Fibroblast of lung (primary cell): ENCODE measurements at places on chromosomes 11 and 22. TPM values are rescaled to one million over a fixed set of nuclear protein-coding genes. Genes with fewer than 3 reads are reported as not detected.

Gene SCO2
- total RNA-seq, result 3.1 and 3.6 TPM in 2 replicates

Gene VPREB1
- not detected in 2 replicates for total RNA-seq

Gene MRGPRX4
- total RNA-seq, result not detected in 2 replicates

Gene PARVG
- not detected in 2 replicates for total RNA-seq

Gene TIMP3
- total RNA-seq, result 145 and 242 TPM in 2 replicates

Gene PHF21A
- 13.6 and 21.0 TPM in 2 replicates for total RNA-seq

Gene TREH
- not detected in 2 replicates for total RNA-seq

Gene MS4A12
- total RNA-seq, result not detected in 2 replicates

Gene MAJIN
- not detected in 2 replicates for total RNA-seq

Gene MCM5
- total RNA-seq, result 7.2 and 13.4 TPM in 2 replicates

Gene PAAF1
- total RNA-seq, result 9.2 TPM in 2 replicates

Gene MMP7
- total RNA-seq, result 0.17 TPM in 1 of 2 replicates, not detected in the other

Gene CD3G
- total RNA-seq, result not detected in 2 replicates

Gene OR2AG1
- total RNA-seq, result not detected in 2 replicates
